ENCODE measurements at places on chromosomes 6 and 20.

DNA sequence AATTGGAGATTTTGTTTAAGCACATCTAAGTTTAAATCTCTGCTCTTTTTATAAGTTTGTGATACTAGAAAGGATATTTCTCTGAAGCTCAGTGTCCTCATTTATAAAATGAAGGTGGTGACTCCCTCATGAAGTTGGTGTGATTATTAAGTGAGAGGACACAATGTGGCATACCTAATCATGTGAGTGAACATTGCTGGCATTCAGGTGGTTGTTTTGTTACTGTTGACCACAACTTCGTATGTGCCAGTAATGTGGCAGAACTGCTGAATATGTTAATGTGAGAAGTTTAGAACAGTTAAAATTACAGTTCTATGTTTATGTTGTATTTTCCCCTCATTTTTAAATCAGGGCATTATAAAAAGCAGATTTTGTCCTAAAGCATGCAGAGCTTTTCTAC is 127.2 kb downstream of the STXBP5 start:
- DNase-seq: no peak

- DNase-seq: no peak
Measured at GRCh38 chr6:111812060-111813038, 60.9 kb downstream of the FYN start.

- DNase-seq: no peak
Measured at GRCh38 chr20:36306553-36307411, 643 bp downstream of the DLGAP4 start.

GRCh38 chr6:157831018-157831369 is 7.9 kb downstream of the SNX9 start:
- no peak for DNase-seq

- peak; percentile 32 for DNase-seq
Measured at GRCh38 chr20:23245553-23246181, 104.9 kb upstream of the NXT1 start.

DNA sequence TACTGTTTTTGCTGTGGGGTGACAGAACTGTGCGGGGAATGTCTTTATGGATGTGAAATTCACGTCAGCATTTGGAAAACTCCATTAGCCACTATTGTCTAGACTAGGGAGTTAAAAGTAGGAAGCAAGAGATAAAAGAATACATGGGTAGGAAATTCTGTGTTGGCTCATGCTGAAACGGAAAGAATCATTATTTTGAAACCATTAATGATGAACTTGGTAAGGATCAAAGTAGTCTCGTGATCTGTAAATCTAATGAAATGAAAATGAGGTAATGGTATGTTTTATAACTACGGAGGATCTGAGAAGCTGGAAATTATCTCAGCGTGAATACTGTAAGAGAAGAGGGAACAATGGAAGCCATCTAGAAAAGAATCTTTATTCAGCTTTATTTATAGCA is 11.1 kb upstream of the CD40 start:
- DNase-seq: no peak

GRCh38 chr20:50528804-50529351 is 18.7 kb downstream of the PTPN1 start:
- no peak for DNase-seq

GRCh38 chr20:40676491-40677269 is 12.4 kb downstream of the MAFB start:
- DNase-seq: no peak

GRCh38 chr20:18802012-18802634 is 11.5 kb upstream of the SCP2D1 start:
- no peak for DNase-seq

DNA sequence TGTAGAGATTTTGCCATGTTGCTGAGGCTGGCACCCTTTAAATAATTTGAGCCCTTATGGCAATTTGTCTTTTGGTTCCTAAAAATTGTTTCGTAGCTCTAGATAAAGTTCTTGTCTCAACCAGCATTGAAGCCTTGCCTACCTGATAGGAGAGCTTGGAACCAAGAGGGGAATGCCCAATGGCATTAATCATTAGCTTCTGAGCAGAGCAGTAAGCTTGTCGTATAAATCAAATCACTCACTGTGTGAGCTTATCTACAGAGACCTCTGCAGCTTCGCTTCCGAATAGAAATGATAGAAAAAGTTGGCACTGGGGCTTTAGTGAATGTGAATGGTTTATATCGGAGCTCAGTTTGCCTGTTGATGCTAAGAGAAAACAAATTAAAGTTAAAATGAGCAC is 10.7 kb downstream of the ANKRD6 start:
- no peak for DNase-seq

GRCh38 chr6:139839506-139840156 is 465.2 kb upstream of the CITED2 start:
- DNase-seq: no peak

DNA sequence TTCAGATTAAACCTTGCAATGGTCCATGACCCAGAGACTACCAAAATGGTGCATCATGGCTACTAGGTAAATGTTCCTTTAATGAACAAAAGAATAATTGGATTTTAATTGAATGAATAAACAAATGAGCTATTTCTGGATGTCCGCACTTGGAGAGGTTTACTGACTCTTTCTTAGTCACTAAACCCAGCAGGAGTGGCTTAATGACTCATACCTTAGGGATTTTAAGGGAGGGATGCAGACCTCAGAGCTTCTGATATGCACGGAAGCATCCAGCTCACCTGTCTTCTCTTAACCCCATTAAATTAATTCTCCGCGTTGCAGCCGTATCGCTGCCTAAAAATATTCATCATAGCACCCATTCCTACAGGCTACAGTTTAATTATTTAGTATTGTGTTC is 970.0 kb upstream of the SLC35B3 start:
- no peak for DNase-seq

- no peak for DNase-seq
Measured at GRCh38 chr6:7176208-7176607, 68.4 kb downstream of the RREB1 start.

- DNase-seq: no peak
Measured at GRCh38 chr6:56766806-56767178, 124.1 kb upstream of the DST start.

- no peak for DNase-seq
Measured at GRCh38 chr6:7522873-7523272, 18.6 kb upstream of the DSP start.

DNA sequence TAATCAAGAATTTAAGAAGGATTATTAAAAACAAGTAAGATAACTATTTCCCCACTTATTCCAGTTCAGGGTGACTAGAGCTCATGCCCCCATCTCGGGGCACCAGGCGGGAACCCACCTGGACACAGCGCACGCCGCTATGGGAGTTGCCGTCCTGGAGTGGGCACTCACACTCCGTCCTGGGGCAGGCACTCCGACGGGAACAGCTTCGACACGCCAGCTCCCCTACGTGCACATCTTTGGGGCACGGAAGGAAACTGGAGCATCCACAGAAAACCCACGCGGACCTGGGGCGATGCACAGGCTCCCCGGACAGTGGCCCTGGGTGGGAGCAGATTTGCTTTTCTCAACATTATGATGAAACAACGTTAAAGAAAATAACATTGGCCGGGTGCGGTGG is 52.0 kb upstream of the GATA5 start:
- DNase-seq: no peak

- no peak for DNase-seq
Measured at GRCh38 chr20:58478141-58478805, 36.9 kb downstream of the APCDD1L start.

- no peak for DNase-seq
Measured at GRCh38 chr6:138428944-138429598, 25.0 kb downstream of the HEBP2 start.

- DNase-seq: no peak
Measured at GRCh38 chr6:168517742-168518347, 76.9 kb downstream of the SMOC2 start.

GRCh38 chr6:126444659-126445273 is 104.9 kb downstream of the CENPW start:
- DNase-seq: no peak

- DNase-seq: no peak
Measured at GRCh38 chr20:60010689-60011458, 52.7 kb downstream of the CDH26 start.

GRCh38 chr20:58709703-58710039 is 17.1 kb downstream of the NPEPL1 start:
- DNase-seq: peak; percentile 3

DNA sequence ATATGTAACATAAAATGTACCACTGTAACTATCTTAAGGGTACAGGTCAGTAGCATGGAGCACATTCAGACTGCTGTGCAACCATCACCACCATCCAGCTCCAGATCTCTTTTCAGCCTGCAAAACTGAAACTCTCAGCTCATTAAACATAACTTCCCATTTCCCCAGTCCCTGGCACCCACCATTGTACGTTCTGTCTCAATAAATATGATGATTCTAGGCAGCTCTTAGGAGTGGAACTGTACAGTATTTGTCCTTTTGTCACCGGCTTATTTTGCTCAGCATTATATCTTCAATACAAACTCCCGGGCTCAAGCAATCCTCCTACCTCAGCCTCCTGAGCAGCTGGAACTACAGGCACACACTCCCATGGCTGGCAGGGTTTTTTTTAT is 1.5 kb downstream of the ZC3H12D start:
- DNase-seq: no peak

DNA sequence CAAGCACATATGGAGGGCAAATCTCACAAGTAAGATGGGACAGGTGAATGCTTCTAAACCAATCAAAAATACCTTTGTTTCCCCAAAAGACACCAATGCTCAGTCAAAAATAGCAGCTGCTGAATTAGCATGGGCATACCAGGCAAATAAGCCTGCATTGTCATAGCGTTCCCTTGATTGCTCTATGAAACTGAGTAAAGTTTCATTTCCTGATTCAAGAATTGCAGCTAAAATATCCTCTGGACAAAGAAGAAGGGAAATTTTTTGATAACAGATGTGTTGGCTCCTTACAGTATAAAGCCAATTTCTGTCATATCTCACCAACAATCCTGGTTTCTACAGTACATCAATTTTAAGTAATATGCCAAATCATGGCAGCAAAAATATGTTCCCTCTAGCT is 3.3 kb upstream of the TMEM14A start:
- no peak for DNase-seq

DNA sequence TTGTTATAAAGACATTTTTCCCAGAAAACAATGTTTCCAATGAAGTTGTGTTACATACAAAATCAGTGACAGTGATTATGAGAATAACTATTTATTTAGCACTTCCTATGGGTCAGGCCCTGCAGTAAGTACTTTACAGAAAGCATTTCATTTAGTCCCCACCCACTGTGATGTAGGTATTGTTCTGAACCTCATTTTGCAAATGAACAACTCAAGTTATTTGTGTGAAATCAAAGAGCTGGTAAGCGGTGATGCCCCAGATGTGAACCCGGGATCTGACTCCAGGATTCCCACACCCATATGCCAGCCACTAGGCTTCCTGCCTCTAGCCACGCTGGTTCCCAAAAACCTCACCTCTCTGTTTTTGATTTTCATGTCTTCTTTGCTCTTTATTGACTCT is 30.9 kb downstream of the FAXC start:
- no peak for DNase-seq

DNA sequence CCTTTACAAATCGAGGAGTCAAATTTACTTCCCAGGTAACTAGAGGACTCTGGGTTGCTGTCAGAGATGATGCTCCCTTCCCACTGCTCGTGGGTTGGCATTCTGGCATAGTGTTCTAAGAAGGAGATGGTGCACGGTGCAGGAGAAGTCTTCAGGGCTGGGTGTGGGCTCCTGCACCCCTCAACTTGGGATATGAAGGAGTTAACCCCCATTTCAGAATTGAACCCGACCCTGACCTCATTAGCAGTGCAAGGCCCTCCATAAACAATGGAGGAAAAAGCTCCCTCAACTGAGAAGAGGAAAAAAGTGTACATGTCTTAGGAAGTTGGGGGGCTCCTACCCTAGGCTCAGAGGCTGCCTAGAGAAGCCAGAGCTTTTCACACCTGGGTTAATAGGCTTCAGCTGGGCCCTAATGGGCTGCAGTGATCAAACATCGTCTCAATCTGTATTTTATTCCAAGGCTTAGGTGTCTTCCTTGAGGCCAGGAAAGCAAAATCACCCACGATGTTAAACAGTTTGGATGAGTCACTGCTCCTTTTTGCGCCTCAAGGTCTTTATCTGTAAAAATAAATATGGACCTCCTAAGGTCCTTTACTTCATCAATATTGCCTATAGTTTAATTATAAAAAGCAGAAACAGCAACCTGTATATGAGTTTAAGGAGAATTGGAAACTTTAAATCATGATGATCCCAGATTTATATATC is 29.4 kb downstream of the TFAP2B start:
- no peak for DNase-seq

DNA sequence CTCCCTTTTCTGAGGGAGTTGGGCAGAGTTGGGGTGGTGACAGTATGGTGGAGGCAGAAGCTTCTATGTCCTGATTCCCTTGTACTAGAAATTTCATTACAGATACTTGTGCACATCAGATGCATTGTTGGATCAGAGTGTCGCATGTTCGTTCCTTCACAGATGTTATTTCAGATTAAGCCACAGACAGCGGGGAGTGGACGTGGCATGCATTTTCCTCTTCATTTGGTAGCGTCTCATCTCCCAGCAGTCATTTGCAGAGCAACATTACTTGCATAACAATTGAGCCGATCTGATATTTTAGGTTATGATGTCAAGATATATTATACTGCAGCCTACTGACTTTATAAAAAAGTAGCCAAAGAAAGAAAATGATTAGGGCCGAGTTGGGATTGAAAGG is 261.6 kb upstream of the SASH1 start:
- DNase-seq: no peak

DNA sequence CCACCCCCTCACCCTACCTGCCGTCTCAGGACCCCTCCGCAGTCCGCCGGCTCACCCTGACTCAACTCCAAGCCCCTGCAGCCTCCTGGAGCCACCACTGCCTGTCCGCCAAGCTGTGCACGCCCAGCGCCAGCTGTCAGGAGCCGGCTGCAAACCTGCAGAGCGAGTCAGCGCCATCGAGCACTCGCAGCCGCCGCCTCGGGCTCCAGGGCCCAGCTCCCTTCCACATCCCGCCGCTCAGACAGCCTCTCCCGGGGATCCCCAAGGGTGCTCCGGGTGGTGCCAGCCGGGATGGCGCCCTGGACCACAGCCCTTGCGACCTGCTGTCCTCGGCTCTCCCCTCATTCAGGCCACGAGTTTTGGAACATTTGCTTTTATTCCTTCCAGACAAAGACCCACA is 4.3 kb downstream of the TNNC2 start:
- DNase-seq: peak; percentile 22

DNA sequence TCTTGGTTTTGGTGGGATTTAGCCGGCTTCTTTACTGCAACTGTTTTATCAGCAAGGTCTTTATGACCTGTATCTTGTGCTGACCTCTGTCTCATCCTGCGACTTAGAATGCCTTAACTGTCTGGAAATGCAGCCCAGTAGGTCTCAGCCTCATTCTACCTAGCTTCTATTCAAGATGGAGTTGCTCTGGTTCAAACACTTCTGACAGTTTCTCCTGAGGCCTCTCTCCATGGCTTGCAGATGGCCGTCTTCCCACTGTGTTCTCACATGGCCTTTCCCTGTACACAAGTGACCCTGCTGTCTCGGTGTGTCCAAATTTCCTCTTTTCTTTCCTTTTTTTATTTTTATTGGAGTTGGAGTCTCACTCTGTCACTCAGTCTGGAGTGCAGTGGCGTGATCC is 4.2 kb upstream of the CCM2L start:
- DNase-seq: no peak

Measured in prostate gland (tissue), 2 donors.